Spinal cord (tissue), 10 donors: ENCODE measurements at places on chromosomes 7 and 10. TPM values are rescaled to one million over a fixed set of nuclear protein-coding genes. Genes with fewer than 3 reads are reported as not detected.

EN2 gene
- polyA plus RNA-seq, result 0.22 TPM

SPDYE3 gene
- polyA plus RNA-seq, result 8.8 TPM

- DNase-seq, result peak; percentile 39
These were observed 414.0 kb upstream of the MKI67 start for GRCh38 chr10:128540128-128540762.

GRCh38 chr10:89414879-89415821 is 782 bp downstream of the IFIT5 start:
- DNase-seq, result peak; percentile 21

GRCh38 chr10:30433306-30433729 is 666 bp upstream of the MAP3K8 start:
- DNase-seq, result no peak

GRCh38 chr7:146319629-146320028 is 203.0 kb downstream of the CNTNAP2 start:
- DNase-seq, result no peak

DNA sequence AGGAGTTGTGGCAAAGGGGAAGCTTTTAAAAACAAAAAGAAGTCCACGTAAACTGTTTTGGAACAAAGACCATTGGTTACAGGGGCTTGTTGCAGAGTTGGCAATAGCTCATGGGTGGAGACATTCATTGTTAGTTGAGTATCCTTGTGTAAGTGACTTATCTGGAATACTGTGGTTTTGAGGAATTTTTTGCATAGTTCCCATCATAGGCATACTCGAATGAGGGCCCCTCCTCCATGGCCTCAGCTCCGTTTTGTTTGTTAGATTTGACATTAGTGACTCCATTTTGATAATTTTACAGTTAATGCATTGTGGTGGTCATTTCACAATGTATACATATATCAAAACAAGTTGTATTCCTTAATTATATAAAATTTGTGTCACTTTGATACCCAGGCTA is 12.8 kb upstream of the SMKR1 start:
- DNase-seq, result no peak

DNA sequence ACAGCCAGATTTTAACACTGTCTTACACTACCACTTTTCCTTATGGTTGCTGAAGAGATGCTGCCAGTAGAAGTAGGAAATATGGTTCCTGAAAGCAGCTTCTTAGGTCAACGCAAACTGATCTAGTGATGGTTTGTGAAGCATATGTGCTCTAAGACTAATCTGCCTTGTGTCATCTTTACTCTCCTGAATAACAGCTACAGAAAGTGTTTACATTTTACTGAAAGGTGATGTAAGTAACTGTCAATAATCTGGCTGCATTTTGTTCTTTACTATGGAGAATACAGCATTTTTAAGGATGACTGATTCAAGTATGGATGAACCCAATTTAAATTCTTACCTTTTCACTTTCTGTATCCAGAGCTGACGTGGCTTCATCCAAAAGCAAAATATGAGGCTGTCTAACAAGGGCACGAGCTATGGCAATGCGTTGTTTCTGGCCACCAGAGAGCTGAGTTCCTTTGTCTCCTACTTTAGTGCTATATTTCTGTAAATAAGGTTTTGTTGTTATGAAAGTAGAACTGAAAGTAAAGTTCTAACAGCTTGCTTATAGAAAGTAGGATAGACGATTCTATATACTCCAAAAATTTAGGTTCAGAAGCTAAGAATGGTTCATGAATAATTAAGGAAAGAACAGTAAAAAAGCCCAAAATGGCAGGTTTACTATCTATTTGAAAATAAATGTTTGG is 30.2 kb upstream of the ABCB4 start:
- peak; percentile 3 for DNase-seq

GRCh38 chr7:158646766-158647474 is 57.7 kb downstream of the NCAPG2 start:
- DNase-seq, result no peak

DNA sequence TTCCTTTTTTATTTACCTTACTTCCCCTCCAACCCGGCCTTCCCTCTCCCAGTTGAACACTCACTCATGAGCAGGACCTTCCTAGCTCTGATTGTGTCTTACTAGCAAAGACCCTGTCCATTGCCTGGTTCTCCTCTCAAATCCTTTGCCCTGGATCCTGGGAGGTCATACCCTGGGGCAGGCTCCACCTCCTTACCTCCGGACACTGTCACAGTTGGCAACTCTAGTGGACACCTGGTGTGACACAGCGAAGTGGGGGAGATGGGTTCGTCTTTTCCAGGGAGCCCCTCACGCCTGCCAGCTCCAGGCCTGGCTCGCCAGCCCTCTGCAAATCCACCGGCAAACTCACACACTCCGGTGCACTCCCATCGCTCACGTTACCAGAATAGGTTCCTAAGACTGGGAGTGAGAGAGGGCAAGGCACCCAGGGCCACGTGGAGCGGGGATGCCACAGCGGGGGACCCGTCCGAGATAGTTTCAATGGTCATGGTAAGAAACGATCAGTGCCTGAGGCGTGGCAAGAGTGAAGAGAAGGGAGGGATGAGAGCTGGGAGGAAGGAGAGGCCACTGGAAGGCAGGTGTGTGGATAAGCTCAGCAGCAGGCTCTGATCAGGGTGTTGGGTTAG is 30.9 kb upstream of the TMEM72 start:
- DNase-seq, result no peak

DNA sequence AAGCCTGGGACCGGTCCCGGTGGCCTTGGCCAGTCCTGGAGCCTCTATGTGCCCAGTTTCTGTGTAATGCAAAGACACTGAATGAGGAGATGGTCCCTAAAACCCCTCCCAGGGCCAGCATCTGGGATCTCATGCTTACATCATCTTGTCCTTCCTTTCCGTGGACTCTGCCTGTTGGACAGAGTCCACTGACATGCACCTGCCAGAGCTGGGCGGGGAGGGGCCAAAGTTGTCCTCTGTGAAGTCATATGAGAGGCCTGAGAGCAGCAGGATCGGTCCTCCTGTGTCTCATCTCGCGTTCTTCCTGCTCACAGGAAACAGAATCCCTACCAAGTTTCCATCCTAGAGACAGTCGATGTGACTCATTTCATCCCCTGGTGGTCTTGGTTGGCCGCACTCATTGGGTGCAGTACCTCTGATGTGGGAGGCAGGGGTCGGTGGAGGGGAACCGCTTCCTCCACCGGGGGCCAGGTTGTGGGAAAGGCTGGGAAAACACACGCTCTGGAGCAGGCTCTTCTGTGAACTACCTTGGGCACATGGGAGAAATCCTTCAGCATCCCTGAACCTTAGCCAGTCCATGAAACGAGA is 389.6 kb upstream of the PODXL start:
- DNase-seq, result no peak

DNA sequence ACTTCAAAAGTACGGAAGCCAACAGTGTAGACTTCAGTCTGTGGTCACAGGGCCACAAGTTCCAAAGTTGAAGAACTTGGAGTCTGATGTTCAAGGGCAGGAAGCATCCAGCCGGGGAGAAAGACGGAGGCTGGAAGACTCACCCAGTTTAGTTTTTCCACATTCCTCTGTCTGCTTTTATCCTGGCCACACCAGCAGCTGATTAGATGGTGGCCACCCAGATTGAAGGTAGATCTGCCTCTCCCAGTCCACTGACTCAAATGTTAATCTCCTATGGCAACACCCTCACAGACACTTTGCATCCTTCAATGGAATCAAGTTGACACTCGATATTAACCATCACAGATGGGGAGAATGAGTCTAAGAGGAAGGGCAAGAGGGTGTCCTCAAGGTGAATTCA is 19.3 kb upstream of the FRMD4A start:
- no peak for DNase-seq

- DNase-seq, result no peak
These were observed 5.8 kb downstream of the COMTD1 start for GRCh38 chr10:75229971-75230370.

DNA sequence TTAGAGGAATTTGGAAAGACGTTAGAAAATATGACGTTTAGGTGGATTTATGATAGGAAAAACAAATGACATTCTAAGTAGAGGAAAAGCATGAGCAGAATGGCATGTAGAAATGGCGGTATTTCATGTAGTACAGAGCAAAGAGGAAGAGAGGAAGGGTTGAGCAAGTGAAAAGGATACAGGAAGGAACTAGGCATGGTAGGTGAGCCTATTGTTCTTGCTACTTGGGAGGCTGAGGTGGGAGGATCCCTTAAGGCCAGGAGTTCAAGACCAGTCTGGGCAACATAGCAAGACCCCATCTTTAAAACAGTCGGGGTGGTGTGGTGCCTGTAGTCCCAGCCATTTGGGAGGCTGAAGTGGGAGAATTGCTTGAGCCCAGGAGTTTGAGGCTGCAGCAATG is 1.2 kb downstream of the GTPBP10 start:
- DNase-seq, result no peak

DNA sequence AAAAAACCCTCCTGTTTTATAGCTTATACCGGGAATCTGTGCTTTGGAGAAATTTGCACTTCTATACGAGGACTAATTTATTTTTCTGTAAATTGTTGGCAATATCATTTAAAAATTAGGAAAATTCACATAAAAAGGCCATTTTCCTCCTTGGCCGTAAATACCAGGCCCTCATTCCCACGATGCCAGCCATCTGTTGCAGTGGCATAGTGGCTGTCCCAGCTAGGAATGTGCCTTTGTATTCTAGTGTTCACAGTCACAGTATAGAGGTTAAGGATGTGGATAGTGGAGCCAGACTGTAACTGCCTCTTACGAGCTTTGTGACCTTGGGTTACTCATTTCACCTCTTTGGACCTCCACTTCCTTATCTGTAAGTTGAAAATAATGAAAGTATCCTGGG is 312.5 kb downstream of the GPR158 start:
- no peak for DNase-seq

DNA sequence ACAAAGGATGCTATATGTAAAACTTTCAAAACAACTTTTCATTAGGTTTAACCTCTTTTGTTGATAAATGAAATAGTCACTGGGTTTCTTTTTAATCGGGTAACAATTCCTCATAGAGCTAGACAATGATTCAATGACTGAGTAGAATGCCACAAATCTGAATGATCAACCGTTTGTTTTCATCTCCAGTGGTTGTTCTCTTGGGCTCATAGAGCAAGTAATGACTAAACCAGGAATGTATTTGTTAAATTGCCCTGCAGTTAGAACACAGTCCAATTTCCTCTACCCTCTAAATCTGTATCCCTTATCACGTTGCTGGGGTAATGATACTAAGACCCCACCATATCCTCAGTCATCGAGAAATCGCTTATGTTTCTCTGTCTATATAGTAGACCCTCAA is 40.0 kb downstream of the CNNM1 start:
- DNase-seq, result no peak

DNA sequence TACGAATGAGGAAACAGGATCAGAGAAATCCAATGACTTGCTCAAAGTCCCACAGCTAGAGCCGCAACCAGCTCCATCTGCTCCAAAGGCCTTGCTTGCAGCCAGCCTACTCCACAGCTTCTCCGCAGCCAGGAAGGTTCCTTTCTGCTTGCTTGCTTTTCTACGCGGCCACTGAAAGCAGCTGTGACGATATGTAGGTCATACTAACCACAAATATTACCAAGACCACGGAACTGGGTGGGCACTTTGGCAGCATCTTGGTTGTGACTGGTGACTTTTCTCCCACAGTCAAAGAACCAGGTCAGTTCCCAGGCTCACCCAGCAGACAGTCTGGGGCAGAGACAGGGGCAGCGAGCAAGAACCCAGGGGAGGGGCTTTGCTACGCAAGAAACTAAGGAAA is 86.4 kb downstream of the FAM53B start:
- DNase-seq, result no peak

DNA sequence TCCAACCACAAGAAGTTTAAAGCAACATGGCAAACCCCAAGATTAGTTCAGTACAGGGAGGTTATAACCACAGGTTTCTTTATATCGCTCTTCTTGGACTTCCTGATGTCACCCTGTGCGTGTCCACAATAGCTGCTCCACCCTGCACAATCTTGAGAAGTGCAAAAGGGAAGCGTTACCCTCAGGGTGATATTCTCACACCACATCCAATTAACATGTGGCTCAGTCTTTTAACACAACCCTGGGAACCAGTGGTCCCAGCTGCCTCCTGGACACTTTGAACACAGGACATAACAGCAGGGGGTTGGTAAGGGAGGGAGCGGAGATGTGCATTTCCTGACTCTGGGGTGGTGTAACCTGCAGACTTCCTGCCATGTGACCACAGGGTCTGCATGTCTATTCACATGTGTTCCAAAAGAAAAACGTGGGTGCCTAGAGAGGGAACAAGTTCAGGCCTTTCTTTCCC is 64.6 kb downstream of the GSAP start:
- no peak for DNase-seq

GRCh38 chr7:155562106-155562505 is 15.7 kb upstream of the CNPY1 start:
- no peak for DNase-seq

GRCh38 chr7:67825356-67825755 is 828.7 kb downstream of the TYW1 start:
- DNase-seq, result peak; percentile 17

DNA sequence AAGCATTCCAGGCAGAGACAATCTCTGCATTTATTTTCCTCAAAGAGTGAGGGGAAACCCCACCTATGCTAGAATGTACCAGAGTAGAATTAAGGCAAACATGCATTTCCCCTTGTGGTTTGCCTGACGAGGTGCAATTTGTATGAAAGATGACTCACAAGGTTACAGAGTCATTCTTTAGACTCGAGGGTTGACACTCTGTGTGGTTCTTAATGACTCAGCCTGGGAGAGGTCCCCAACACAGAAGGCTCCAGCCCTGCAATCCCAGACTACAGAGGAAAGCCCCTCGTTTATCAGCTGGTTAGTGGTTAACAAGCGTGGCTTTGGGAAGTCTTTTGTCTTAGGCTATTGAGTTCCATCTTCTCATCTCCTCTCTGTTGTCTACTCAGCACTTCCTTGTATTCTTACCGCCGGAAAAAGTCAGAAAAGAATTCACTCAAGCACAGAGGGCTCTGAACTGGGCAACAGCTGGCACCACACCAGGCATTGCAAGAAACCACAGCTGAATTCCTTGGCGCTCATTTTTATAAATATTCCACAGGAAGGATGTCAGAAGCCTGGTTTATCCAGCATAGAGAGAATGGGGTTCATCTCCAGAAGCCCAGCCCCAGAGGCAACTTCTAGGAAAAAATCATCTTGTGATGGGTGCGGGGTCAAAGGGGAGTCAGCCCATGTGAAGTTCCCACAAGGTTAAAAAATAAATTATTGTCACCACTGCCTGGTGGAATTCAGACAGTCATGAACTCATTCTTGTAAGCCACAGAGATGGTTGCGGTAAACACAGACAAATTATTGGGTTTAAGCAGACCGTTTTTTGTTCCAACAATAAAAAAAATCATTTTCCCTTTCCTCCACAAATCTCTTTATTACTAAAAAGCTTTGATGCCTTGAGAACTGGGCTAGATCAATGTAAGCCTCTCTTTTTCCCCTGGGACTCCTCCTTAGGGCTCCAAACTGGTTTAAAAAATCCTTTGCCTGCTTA is 24.5 kb upstream of the SVIL start:
- no peak for DNase-seq

GRCh38 chr7:155739538-155740143 is 72.6 kb downstream of the SHH start:
- DNase-seq, result no peak

GRCh38 chr10:45460235-45460878 is 86.3 kb downstream of the ALOX5 start:
- DNase-seq, result no peak
